ENCODE measurements at places on chromosomes 11 and 22.

GRCh38 chr11:109012991-109013390 lies 348.1 kb downstream of the DDX10 start:
- DNase-seq: no peak

DNA sequence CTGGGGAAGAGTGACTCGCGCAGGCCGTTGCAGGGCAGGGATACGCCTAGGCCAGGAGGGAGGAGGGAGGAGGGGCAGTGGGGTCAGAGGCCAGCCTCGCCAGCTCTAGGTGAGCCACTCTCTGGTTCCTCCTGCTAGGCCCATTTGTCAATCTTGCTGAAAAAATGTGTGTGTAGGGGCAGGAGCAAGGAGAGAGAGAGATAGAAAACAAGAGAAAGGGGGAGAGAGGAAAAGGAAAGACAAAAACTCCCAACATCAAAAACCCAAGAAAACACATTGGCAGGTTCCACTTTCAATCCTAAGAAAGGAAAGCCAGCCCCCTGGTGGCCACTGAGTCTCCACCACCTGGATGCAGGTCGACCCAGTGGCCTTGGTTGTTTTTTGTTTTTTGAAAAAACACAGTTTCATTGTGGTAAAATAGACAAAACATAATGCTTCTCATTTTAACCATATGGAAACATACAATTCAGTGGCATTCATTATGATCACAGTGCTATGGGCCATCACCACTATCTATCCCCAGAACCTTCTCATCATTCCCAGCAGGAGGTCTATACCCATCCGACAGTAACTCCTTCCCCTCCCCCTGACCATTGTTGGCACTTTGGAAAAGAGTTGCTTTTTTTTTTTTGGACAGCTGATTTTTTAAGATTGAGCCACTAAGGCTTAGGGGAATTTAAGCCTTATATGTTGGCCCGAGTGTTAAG lies 10.9 kb downstream of the OMP start:
- no peak for DNase-seq

DNA sequence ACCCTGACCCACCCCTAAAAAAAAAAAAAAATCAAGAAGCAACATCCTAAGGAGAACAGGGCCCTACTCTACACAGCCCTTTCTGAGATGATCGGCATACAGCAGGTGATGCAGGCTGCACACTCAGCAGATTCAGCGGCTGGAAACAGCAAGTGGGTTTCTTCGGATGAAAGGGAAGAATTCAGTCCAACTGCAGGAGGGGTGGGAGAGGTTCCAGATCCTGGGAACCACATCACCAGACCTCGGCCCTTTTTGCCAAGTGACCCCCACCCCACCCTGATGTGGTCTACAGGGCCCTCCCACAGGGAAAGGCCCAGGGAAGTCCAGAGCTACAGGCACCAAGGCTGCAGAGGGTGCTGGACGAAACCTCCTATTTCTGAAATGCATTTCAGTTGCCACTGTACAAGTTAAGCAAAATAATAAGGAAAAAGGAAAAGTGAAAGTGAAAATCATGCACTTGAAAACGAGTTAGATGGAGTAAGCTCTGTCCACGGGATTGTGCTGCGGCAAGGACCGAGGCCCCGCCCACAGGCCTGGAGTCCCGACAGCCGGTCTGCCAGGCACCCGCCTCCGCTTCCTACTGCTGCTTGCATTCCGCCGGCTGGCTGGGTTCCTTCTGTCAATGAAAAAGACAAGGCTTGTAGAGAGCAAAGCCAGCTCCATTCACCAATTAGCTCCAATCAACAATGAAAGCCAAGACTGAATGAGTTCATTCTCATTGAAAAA lies 16.0 kb upstream of the PHLDA2 start:
- DNase-seq: peak; percentile 85

DNA sequence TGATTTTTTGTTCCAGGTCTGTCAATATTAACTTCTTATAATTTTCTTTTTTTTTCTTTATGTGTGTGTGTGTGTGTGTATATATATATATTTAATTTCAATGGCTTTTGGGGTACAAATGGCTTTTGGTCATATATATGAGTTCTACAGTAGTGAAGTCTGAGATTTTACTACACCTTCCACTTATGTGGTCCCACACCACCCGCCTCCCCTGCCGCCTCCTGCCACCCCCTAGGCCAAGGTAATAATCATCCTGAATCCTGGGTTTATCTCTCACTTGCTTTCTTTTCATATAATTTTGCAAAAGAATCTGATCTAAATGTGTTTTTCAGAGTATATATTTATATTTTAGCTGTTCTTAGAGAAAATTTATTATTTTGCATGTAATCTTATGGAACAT lies 11.1 kb downstream of the NEAT1 start:
- DNase-seq: no peak

- DNase-seq: no peak
These were observed 2.5 kb upstream of the ST14 start for GRCh38 chr11:130157101-130157500.

GRCh38 chr11:46845440-46845739 lies 690 bp downstream of the CKAP5 start:
- DNase-seq: no peak

GRCh38 chr22:44260216-44261035 lies 52.3 kb downstream of the SHISAL1 start:
- DNase-seq: no peak

- DNase-seq: no peak
These were observed 50.9 kb upstream of the LINC01488 start for GRCh38 chr11:69430566-69430965.

- DNase-seq: no peak
These were observed 4.0 kb downstream of the ANKRD13D start for GRCh38 chr11:67293090-67293489.

DNA sequence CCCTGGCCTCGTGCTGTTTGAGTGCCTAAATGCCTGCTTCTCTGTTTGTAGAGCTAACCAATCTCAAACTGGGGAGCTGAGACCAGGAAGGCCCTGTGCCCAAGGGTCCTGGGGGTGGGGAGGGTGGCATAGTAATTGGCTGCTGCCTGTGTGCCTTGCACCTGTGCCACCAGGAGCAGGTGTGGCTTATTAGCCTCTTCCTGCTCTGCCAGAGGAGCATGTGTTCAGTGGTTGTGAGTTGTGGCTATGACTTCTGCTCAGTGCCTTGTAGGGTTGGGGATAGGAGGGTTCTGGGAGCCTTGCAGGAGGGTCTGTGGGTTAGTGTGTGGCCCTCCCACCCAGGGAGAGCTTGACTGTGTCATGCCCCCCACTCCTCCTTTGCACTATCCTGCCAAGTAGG lies 109.2 kb downstream of the ZBTB16 start:
- DNase-seq: no peak

Data from hindlimb muscle (tissue), 1 donor.